ENCODE measurements at places on chromosomes 5 and 9.

DNA sequence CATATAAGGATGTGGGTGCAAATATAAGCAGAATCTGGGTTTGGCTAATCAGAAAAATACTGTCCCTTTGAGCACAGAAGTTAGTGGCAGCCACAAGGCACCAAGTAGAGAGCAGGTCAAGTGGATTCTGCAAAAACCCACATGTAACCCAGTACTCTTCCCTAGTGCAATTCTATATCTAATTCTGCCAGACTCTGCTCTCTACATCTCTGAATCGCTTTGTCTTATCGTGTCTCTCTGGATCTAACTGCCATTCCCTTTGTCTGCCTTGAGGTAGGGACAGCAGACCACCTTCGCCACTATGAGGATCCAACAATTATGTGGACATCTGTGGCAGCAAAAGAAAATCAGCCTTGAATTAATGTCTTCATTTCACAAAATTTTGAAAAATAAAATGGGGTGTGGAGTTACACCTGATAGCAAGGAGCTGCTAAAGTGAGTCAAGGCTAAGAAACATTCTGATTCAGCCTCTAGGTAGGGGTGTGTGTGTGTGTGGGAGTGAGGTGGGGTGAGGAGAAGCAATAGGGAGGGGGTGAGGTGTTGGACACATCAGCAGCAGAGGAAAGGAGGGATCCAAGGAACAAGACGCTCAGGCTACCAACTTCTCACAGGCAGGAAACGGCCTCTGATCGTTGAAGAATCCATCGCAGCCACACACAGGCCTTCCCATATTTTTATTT lies 33.7 kb upstream of the ZNF366 start:
- no peak for DNase-seq

DNA sequence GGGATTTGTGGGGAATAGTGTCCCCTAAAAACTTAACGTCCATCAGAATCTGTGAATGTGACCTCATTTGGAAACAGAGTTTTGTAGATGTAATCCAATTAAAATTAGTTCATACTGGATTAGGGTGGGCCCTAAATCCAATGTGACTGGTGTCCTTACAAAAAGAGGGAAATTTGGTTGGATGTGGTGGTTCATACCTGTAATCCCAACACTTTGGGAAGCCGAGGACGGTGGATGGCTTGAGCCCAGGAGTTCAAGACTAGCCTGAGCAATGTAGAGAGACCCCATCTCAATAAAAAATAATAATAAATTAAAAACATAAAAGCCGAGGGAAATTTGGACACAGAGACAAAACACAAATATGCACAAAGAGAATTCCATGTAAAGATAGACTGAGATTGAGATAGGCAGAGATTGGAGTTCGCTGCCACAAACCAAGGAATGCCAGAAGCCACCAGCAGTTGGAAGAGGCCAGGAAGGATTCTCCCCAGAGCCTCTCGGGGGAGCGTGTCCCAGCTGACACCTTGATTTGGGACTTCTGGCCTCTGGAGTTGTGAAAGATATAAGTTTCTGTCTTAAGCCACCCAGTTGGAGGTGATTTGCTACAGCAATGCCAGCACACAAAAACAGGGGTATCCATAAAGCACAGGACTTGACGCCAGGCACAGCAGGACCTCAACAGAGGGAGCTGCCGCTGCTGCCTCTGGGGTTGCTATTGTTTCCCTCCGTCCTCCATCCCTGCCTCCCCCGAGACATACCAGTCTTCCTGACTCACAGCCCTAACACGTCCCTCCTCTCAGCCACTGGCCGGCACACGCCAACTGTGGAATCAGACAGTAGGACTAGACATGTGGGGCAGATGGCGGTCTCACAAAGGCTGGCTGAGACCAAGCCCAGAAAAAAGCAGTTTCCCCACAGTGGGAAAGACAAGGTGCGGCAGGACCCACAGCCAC lies 73.8 kb upstream of the IL17B start:
- DNase-seq, result no peak

DNA sequence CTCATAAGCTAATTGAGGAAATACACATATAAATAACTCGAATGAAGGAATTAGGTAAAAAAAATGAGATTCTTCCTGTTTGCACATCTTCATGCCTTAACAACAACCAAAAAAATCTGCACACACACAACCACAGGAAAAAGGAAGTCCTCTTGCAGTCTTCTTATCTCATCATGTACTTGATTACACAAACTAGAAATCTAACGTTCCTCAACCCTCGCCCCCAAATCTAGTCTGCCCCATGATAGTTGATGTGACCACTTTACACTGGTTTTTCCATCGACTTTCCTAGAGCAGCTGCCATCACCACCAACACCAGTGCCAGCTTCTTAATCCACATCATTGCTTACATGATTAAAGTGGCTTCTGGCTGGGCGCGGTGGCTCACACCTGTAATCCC lies 31.2 kb upstream of the RNU6ATAC start:
- no peak for DNase-seq

DNA sequence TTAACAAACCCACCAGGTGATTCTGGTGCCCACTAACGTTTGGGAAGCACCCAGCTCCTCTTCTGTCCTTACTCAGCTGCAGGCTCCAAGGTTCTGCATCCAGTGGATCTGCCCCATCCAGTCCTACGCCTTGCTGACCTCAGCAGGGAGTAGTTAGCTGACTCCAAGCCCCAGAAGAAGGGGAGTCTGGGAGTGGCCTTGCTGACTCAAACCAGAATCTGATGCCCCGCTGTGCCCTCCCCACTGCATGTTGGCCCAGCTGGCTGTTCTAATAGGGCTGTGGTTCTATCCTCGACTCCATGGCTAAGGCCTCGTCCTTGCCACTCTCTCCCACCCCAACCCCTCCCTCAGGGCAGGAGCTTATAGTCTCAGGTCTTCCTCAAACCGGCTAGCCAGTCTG lies 136.3 kb downstream of the TTLL11 start:
- no peak for DNase-seq

- DNase-seq, result peak; percentile 78
Measured at GRCh38 chr9:14353222-14354056, 39.5 kb upstream of the NFIB start.

- DNase-seq, result no peak
Measured at GRCh38 chr9:126650404-126651341, 36.9 kb downstream of the LMX1B start.

GRCh38 chr5:51556833-51557232 lies 173.6 kb downstream of the ISL1 start:
- DNase-seq, result no peak

DNA sequence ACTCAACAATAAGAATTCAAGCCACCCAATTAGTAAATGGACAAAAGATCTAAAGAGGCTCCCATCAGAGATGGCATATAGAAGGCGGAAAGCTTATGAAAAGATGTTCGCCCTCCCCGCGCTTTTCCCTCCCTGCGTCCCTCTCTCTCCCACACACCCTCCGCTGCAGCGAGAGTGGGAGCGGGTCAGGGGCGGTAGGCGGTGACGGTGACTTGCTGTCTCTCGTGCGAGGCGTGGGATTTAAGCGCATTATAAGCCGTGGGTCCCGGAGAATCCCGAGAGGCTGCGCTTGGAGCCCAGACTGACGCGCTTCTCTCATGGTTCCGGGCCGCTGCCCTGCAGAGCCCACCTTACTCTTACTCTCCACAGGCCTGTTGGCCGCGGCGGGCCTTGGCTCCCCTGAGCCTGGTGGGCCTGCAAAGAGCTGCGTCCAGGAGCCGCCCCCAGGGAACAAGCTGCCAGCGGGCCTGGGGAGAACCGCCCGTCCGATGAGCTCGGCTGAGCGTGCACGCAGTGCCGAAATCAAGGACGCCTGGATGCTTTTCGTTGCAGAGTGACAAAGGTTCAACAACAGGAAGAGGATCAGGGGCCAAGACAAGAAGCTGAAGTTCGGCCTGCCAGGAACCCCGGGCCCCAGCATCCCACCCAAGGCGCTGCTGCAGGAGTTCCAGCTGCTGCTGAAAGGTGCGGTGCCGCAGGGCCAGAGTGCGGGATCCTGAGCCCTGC lies 42.6 kb upstream of the BICD2 start:
- DNase-seq, result no peak

- DNase-seq, result no peak
Measured at GRCh38 chr5:14114615-14115251, 28.4 kb upstream of the TRIO start.

- no peak for DNase-seq
Measured at GRCh38 chr5:124193371-124193789, 553.1 kb downstream of the ZNF608 start.

DNA sequence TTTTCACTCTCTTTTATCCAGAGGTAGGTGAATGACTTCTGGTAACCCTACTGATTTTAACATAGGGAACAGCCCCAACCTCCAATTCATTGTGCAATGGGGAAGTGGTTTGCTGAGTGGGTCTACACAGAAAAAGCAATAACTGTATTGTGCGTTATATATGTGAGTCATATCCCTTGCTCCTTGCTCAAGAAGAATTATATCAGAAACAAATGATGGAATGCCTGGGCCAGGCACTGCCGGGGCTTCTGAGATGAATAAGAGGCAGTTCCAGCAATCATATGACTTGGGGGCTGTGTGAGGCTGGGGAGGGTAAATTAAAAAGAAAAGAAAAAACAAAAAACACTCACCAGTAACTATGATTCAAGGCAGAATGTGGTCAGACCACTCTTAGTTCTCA lies 79.2 kb upstream of the ABCA1 start:
- DNase-seq, result no peak

GRCh38 chr9:89553451-89554010 lies 51.3 kb upstream of the GADD45G start:
- no peak for DNase-seq

DNA sequence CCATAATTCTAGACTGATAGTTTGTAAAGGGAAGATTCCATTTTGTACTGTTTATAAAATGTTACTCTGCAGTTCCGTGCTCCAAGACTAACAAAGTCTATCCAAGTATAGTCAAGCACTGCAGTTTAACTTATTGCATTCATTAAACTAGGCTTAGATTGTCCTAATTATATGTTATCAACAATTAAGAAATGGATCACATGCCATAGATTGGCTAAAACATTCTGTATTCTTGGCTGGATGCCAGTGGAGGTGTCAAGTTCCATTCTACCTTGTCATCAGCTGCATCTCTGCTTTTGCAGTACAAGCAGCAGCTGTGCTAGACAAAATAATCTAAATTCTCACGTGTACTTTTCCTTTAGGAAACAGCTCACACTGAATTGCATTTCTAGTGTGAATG lies 69.4 kb upstream of the MEF2C start:
- no peak for DNase-seq

GRCh38 chr9:116279230-116279629 lies 125.6 kb downstream of the PAPPA start:
- no peak for DNase-seq

DNA sequence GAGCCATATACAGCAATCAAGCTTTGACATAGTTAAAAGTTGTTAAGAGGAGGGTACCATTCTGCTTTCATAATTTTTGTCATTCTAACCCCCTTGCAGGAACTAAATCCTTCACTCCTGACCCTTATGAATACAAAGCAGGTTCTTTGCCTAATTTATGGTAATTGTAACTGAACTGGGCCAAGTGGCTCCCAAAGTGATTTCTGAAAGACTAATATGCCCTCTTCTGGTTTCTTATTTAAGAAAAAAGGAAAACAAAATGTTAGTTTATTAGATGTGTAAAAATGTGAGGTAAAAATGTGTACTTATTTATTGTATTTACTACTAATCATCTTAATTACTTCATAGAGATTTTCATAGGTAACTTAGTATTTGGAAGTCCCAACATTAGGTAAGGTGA lies 268.5 kb downstream of the BNC2 start:
- no peak for DNase-seq

DNA sequence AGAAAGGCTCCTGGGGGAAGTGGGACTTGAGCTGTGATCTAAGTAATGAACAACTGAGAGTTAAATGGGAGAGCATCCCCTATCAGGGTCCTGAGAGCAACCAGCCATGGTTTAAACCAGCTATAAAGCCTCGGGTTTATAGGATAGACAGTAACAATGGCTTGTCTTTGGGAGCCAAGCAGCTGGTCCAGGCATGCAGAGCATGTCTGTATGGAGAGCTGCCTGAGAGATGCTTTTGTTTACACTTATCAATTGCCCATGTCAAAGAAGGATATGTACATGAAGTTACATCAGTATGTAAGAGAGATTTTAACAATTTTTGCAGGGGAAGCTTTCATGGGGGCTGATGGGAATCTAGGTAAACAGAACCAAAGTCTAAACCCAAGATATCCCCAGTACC lies 4.4 kb downstream of the TGFBI start:
- no peak for DNase-seq

- DNase-seq, result no peak
Measured at GRCh38 chr9:83698976-83699585, 8.7 kb downstream of the UBQLN1 start.

- DNase-seq, result no peak
Measured at GRCh38 chr9:38096238-38096805, 27.3 kb upstream of the SHB start.

GRCh38 chr9:81559709-81560108 lies 129.6 kb downstream of the TLE1 start:
- no peak for DNase-seq

DNA sequence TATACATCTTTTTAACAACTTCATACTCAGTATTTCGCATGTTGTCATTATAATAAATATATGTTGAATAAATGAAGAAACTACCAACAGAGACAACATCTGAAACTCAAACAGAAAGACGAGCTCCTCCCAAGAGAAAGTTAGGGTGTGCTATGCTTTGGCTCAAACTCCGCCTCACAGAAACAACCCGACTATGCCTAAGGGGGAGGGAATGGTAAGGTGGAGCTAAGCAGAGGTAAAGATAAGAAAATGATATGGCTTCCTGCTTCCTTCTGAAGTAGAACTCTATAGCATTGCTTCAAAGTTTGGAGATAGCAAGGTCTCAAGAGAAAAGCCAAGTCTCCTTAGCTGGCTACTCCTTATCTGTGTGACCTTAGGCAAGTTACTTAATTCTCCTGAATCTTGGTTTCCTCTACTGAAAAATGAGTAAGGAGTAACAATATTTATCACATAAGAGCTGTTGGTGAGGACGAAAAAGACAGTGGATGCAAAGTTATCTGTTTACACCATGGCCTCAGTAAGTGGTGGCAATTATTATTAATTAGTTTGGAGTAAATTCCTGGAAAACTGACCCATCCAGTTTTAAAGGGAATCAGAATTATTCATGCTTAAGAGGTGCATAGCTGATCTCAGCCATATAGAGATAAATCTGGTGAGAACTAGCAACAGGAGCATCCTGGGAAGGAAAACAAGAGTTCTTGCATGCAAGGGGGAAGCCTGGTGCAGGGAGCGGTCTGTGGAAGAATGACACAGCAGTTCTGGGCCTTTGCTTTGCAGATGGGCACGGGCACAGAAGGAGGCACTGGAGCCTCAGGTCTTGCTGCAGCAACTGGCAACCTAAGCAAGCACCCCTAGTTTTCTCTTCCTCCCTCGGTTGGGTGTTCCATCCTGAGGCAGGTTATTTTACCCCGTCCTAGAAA lies 73.3 kb downstream of the GLIS3 start:
- DNase-seq, result no peak

DNA sequence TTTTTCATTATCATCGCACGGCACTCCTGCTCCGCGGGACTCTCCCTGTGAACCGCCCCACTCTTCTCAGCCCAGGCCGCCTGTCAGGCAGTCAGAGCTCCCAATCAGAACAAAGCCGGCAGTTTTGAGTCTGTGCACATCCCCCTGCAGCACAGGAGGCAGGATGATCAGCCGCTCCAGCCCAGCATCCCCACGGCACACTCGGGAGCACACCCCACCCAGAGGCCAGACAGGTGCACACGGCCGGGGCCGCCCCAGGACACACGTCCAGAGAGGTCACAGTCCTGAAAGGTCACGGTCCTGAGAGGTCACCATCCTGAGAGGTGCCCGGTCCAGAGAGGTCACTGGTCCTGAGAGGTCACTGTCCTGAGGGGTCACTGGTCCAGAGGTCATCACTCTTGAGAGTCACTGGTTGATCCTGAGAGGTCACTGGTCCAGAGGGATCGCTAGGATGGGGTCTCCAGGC lies 8.4 kb downstream of the TPPP start:
- DNase-seq, result no peak
